ENCODE measurements at places on chromosomes 11 and 22.

- no peak for DNase-seq
Measured at GRCh38 chr11:14378171-14378570, 19.2 kb upstream of the RRAS2 start.

GRCh38 chr11:11717064-11717725 is 95.4 kb upstream of the GALNT18 start:
- no peak for DNase-seq

DNA sequence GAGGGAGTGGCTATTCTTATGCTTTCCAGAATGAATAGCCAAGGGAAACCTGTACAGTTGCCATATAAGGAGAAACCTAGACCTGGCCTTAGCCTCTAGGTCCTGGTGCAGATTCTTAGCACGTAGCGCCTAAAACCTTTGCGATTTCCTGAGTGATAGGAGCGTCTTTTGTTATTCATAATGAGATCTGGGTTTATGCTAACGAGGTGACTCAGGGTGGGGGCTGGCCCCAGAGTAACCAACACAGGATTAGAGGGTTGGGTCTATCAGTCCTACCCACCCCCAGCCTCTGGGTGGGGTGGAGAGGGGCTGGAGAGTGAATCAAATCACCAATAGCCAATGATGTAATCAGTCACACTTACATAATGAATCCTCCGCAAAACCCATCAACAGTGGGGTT is 73.4 kb upstream of the PARVG start:
- DNase-seq = no peak

DNA sequence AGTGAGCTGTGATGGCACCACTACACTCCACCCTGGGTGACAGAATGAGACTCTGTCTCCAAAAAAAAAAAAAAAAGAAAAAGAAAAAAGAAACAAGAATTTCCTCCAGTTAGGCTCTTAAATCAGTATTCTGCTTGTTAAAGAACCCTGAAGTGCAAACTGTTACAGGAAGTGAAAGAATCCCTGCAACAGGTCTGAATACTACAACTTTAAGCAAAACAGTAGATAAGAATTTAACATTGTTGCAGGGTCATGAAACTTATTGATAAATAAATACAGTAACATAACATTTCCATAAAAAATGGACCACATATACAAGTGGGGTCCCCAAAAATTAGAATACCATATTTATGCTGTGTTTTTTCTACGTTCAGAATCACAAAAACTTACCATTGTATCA is 35.8 kb downstream of the FCHSD2 start:
- DNase-seq = no peak

DNA sequence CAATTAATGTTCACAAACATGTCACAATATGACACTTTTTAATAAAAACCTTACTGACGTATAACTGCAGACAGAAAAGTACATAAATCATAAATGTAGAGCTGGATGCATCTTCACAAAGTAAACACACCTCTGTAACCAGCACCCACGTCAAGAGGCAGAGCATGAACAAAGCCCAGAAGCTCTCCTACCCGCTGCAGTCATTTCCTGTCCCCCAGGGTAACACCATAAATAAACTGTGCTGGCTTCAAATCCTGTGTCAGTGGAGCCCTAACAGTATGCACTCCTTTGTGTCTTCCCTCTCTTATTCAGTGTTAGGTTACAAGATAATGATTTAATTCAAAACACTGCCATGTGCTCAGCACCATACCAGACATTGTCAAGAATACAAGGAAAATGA is 5.7 kb downstream of the SYT13 start:
- no peak for DNase-seq

- DNase-seq = no peak
Measured at GRCh38 chr11:20443596-20443995, 56.1 kb downstream of the PRMT3 start.

DNA sequence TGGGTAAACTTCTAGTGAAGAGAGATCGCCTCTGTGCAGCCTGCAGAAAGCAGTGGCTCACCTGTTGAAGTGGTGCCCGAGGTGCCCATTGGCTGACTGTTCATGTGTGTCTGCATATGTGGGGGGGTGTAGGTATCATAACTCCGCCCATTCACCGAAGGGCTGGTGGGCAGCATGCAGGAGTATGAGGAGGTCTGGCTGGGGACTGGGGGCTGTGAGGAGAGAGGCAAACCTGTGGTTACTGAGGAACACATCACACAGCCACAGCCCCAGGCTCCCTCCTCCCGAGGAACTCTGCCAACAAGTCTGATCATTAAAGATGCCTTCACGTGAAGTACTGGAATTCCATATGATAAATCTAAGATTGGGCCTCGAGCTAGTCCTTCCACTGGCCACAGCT is 20.5 kb downstream of the PAX6 start:
- no peak for DNase-seq

- DNase-seq = no peak
Measured at GRCh38 chr11:94794287-94795168, 26.4 kb downstream of the AMOTL1 start.

DNA sequence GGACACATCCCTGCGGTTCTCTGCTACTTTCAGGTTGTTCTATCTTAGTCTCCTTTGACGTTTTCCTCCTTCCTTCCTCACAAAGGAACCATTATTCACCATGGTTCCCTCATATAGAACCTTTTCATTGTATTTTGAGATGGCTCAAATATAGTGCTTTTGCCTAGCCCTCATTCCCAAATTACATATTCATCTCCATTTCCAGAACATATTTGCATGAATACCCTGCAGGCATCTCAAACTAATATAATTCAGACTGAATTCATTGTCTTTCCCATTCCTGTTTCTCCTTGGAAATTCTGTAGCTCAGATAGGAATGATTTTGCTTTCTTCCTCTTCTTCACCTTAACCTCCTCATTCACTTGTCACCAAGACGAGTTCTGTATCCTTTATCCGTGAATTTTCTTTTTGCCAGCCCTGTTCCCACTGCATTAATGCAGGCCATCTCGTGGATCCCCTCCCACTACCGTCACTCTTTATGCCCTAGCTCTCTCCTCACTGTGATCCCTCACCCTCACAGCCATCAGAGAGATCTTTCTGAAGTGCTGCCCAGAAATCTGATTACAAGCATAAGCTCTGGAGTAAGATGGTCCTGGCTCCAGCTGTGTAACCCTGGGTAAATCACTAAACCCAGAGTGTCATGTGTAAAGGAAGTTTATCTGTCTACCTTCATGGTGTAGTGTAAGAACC is 23.3 kb downstream of the PIWIL4 start:
- DNase-seq = no peak

DNA sequence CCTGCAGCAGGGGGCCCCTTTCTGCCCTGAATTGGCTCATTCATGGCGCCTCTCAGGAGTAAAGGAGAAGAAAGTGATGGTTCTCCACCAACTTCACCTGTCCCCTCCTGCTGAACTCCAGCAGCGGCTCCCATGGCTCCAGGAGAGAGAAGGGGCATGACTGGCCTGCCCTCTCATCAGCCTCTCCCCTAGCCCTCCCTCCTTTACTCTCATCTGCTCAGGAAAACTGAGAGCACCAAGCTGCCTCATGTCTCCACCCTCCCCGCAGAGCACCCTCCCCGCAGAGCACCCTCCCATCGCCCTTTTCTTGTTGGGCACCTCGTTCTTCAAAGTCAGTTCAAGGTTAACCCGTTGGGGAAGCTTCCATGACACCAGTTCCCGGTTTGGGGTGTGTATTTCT is 82.1 kb upstream of the ATXN10 start:
- no peak for DNase-seq

DNA sequence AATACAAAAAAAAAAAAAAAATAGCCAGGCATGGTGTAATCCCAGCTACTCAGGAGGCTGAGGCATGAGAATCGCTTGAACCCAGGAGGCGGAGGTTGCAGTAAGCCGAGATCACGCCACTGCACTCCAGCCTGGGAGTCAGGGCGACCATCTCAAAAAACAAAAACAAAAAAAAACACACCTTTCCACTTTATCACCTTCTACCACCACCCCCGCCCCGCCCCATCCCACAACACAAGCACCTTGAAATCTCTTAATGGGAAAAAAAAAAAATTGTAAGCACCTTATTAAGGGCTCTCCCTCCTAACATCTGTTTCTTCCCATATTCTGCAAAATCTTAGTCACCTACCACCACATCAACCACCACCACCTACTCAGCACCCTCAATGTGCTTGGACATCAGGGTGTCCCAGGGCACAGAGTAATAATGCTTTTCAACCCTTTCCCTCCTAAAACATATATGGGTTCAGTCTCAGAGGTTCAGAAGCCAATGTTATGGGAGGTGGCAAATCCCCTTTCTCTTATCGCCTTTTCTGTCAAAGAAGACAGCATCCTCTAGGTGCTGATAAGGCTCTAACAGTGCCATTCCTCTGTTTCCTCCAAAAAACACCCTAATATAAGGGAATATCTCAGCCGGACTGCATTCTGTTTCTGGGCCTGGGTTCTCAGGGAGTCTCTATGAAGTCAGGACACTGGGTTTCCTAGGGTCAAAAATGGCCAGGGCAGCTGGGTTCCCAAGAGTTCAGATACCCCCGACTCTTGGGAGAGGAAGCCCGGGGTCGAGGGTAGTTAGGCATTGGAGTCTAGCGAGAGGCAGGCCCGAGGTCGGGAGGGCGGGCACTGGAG is 718 bp downstream of the INTS5 start:
- no peak for DNase-seq

DNA sequence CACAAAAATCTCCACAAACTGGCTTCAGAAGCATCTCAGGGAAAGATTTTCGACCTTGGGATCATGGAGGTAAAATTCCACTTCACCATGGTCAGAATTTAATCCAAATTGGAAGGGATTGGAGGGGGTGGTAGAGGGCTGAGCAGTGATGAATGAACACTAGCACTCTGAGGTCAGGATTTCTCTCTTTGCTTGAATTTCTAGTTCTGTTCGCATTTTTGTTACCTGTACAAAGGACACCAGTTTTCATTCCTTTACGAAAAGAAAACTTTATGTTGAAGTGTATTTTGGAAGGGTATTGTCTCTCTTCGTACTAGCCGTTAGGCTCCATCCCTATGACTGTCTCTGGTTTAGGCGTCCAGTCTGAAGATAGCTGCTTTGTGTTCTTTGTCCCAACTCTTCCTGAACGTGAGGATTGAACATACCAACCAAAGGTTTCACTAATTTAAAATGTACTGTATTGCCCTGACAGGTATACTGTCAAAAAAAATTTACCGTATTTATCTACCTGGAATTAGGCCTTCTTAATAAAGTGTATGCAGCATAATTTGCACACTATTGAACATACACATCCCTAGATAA is 772 bp downstream of the GRAP2 start:
- DNase-seq = no peak

DNA sequence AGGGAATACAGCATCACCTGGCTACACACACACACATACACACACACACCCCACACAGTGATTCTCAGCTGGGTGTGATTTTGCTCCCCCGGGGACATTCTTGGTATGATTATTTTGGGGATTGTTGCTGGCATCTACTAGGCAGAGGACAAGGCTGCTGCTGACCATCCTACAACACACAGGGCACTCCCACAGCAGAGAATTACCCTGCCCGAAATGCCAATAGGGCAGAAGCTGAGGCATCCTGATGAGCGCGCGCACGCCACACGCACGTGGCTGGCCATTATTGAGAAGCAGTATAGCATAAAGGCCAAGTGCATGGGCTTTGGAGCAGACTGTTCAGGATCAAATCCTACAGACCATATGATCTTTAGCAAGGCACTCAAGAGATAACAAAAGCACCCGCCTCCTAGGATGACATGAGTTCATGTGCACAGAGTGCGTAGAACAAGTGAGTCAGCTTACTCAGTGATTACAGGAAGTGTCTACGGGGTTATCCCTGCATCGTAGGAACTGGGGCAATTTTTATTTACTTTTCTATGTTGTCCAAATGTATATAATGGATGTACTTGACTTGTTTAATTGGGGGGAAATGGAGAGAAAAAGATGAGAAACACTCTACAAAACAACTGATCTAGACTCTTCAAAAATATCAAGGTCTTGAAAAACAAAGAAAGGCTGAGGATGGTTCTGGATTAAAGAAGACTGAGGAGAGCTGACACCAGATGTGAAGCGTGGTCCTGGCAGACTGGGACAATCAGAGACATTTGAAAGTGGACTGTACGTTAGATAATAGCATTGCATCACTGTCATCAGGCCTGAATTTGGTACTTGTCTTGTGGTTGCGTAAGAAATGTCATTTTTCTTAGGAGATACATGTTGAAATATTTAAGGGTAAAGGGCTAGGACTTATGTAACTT is 7.2 kb upstream of the EHD1 start:
- no peak for DNase-seq

DNA sequence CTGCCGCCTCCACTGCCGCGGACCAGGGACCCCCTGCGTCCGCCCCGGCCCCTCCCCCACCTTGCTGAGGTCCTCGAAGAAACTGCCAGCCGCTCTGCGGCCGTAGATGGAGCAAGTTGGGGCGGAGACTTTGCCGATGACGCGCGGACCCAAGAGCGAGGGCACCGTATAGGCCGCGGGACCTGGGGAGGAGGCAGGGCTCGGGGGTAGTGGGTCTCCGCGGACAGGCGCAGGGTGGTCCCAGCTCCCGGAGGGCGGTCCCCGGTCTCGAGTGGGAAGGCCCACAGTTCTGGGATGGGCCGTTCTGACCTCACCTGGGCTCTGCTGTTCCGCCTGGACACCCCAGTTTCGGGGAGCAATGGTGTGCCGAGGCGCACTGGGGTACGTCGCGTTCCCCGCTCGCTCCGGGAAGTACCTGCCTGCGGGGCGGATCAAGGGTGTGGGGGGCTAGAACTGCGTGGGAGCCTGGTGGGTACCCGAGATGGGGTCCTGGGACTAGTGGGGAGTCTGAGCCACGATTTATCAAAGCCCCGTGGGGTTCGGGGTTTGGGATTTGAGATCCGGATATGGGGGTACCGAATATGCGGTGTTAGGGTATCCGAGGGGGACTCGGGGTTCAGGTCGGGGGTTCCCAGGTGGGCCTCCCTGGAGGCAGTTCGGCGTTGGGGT is 1.2 kb upstream of the TYMP start:
- DNase-seq = peak; percentile 69

DNA sequence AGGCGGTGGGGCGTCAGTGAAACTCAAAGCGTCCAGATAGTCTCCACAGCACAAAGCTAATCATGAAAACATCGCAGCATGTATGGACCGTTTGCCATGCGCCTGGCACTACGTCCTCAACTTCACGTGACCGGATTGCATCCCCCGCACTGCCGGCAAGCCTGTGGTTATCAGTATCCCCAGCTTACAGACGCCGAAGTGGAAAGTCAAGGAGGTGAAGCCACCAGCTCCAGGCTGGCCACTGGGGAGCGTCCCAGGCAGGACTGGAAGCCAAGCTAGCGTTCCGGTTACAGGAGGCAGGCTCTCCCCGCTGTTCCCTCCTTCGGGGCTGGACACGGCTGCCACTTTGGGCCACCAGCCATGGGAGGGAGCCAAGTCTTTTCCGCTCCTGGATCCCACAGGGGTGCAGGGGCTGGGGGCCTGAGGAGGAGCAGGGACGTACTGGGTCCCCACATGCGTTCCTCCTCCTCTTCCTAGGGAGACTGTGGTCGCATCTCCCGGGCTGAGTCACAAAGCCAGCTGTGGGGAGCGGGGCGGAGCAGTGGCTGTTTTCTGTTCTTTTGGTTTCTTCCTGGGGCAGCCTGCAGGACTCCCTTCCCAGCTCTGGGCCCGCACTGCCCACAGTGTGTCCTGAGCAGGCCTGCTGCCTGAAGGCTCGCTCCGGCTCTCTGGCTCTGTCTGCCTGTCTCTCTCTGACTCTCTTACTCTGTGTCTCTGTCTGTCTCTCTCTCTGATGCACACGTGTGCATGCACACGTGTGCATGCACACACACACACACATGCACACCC is 4.3 kb upstream of the OSBPL5 start:
- peak; percentile 9 for DNase-seq

All from GM12891 (cell line).